ENCODE measurements at places on chromosomes 11 and 22.

DNA sequence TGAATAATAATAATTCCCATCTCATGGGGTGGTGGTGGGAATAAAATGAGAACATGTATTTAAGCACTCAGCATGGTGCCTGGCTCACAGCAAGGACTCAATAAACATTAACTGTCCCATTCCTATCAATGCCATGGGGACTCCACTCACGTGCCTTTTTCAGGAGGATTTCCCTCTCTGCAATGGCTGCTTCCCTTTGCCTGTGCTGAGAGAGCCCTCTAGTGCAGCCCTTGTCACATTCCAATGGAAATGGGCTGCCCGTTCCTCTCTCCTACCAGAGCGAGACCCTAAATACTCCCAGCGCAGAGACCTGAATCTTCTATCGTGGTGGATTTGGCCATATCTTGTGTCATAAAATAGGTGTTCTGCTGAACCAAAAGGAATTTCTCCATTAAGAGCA, 621.5 kb upstream of the B3GAT1 start:
- no peak for DNase-seq

GRCh38 chr22:30868663-30869385, 99.8 kb downstream of the MORC2 start:
- no peak for DNase-seq

DNA sequence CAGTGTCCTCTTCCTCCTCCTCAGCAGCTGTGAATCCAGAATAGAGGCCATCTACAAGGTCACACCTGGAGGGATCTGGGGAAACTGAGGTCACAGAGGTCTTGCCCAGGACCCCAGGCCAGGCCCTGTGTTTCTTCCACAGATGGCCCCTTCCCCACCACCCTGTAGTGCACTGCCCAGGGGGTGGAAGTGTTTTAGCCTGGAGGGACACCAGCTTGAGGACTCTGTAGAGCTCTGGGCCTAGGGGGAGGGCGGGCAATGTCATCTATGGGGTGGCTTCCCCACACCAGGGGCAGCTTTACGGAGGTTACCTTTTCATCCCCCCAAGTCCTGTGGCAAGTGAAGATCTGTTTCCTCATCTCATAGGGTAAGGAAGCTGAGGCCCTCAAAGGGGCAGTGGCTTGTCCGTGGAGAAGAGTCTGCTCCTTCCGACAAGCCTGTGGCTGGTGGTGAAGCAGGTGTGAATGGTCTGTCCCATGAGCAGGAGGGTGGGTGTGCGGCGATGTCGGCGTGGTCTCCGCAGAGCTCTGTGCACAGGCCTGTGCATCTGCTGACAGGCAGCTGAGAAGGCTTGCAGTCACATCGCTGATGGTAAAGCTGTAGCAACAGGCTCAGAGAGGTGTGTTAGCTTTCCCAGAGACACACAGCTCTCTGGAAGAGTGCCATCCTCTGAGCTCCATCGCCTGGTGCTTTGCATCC, 74.1 kb upstream of the WNT7B start:
- DNase-seq, result no peak

DNA sequence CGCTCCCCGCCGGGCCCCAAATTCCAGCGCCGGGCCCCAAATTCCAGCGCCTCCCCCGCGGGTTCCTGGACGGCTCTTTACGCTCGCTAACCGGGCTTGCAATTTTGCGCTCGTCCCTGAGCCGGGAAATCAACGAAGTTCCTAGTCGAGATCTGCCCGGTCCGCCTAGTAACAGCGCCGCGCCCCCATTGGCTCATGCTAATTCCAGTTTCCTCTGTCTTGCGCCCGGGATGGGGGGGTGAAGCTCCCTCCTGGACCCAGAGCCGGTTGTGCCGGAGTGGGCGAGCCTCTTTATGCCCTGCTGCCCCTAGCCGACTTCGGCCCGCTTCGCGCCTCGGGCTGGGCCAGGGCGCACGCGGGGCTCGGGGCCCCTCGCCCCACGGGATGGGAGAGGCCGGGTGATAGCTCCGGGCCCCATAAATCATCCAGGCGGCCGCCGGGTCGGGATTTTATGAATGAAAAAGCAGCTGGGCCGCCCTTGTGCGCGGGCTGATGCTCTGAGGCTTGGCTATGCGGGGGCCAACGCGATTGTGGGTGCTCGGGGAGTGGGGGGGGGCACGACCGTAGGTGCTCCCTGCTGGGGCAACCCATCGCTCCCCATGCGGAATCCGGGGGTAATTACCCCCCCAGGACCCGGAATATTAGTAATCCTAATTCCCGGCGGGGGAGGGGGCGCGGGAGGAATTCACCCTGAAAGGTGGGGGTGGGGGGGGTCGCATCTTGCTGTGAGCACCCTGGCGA, 1.8 kb upstream of the CCND1 start:
- DNase-seq, result no peak

DNA sequence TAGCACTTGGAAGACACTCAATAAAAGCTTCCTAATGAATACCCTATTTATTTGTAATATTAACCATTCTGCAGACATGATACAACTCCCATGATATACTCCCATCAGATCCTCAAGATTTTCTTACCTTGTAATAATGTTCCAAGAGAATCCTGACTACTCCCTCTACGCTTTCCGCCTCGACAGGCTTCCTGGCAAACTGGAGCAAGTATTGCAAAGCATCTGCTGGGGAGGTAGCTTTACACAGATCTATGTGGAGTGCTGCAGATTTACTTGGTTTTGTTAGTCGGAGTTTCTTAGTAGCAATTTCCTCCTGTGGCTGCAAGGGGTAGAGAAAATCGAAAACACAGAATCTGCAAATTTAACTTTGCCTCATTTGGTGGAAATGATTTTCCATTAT, 3.5 kb downstream of the INTS4 start:
- no peak for DNase-seq

Measured in stimulated activated CD8-positive, alpha-beta memory T cell treated with anti-CD3 and anti-CD28 coated beads, Interleukin-7, amount 100 ng/mL, for 4 hours (primary cell).